ENCODE measurements at places on chromosomes 5 and 9.

- DNase-seq, result no peak
Measured at GRCh38 chr9:123033352-123033751, at the start of gene GPR21. TSS of gene GPR21 (plus strand) at chr9:123033667. CDS start at chr9:123034567, 900 bp downstream.

DNA sequence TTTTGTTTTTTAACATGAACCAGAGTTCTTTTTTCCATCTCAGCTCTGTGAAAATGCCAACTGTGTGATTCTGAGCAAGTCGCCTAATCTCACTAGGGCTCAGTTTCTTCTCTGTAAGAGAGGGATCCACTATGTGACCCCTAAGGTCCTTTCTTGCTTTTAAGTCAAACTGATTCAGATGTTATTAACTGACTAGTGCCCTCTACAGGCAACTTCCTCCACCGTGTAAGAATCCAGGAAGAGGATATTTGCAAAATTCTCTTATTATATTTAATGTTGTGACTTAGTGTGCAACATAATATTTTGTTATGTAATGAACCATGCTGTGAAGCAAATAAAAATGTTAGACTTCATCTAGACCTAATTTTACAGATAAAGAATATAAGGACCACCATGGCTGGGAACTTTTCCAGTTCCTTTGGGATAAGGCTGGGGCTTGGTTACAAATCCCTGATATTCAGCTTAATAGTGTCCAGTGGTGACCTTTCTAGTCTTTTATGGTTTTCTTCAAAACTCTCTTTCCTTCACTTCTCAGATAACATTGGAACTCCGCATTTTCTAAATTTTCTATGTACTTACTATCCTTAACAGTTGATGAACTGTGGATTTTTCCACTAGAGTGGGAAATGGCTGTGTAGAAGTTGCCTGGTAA lies 244.7 kb downstream of the PIK3R1 start:
- DNase-seq, result peak; percentile 75

- no peak for DNase-seq
Measured at GRCh38 chr9:79801459-79801858, 229.7 kb downstream of the TLE4 start.

DNA sequence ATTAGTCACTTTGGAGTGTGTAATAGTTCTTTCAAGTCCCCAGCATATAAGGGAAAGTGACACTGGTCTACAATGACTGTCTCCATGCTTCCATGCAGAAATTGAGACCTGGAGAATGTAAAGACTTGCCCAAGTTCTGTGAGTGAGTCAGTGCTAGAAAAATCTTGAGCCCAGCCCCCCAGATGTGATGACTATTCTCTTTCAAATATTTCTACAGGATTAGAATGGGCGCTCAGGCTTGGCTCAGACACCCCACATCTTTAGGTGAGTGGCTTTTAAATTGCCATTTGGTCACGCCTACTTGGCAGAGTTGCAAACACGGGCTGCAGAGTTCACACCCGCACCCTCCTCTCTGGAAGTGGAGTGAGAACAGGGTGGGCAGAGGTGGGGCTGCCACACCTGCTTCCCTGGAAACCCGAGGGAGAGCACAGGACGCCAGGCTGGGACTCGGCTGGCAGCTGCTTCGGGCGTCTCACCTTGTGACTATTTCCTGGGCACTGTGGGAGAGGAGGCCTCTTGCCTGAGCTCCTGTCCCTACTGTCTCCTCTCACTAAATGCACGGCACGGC lies 37.6 kb downstream of the ROPN1L start:
- no peak for DNase-seq

DNA sequence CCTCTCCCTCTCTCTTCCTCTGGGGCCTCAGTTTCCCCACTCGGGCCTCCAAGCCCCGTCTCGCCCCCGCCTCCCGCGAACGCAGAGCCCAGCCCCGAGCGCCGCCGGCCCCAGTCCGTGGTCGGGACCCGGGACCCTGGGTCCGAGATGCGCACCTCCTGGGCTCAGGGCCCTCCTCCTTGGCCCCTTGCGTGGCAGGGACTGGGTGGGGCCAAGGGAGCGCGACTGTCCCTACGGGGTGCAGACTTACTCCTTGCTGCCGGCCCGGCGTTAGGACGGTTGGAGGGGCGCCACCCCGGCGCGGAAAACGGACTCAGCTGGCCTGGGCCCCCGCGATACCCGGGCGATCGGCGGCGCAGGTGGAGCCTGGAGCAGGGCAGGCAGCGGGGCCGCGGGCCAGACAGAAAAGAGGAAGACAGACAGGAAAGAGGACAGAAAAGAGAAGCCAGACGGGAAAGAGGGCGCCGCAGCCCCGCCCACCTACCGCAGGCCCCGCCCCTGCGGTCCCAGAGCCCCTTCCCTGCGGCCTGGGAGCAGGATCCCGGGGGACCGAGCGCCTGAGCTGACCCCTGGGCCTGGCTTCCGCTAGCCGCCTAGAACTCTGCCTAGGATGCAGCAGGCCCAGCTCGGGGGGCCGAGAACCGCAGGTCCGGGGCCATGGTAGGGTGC lies at the start of gene GBGT1:
GBGT1 (minus strand) TSS at position 411 of the 669 bp plus-strand sequence. CDS start 1,502 bp downstream, outside the sequence.
- DNase-seq, result peak; percentile 43

GRCh38 chr5:10465726-10466125 lies 24.0 kb downstream of the ROPN1L start:
- no peak for DNase-seq

All from CD4-positive, alpha-beta T cell treated with Interleukin-10 for 1 hour (primary cell).